ENCODE measurements at places on chromosomes 5 and 9.

DNA sequence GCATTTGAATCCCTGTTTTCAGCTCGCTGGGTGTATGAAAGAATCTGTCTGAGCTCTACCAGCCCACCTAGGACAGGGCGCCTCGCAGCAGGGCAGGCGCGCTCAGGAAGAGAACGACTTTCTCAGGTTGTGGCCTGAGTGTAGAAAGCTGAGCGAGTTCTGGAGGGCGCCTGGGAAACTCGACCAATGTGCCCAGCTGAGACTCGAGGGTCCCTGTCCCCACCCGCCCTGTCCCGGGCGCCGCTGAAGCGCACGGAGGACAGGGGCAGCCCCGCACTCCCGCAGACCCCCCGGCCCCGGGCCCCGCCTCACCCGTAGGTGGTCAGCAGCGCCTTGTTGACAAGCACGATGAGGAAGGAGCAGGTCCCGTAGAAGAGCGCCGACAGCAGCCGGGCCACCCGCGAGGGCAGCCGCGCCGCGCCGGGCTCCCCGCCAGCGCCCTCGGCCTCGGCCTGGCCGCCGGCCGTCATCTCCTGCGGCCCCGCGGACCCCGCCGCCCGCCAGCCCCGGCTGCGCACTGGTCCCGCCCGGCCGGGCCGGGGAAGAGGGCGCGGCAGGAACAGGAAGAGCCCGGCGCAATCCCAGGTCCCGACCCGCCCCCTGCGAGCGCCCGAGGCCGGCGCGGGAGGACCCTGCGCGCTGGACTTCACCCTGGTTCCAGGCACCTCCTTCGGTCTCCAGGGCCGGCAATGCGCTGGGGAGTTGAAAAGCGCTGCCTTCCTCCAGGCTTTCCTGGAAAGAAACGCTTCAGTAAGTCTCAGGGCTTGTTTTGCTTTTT, at the start of gene SLC35D2:
Gene SLC35D2 (minus strand): TSS at position 547 of the 778 bp plus-strand sequence. CDS start 77 bp downstream, at position 470.
- no peak for DNase-seq

- DNase-seq, result no peak
Measured at GRCh38 chr9:99419070-99419469, 197.0 kb downstream of the SEC61B start.

GRCh38 chr5:29462241-29462640, 1731.2 kb upstream of the CDH6 start:
- DNase-seq, result no peak

DNA sequence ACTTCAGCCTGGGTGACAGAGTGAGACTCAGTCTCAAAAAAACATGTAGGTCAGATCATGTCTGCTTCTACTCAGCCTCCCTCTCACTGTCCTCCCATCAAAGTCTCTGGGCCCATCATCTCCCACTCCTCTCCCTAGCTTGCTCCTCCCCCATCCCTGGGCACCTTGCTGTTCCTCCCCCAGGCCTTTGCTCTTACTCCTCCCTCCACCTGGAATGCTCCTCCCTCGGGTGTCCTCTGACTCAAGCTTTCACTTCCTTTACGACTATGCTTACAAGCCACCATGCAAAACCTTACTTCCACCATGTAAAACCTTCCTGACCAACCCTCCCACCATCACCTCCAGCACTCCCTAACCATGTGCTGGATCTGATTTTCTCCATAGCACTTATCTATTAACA, 51.5 kb downstream of the MTMR12 start:
- no peak for DNase-seq

DNA sequence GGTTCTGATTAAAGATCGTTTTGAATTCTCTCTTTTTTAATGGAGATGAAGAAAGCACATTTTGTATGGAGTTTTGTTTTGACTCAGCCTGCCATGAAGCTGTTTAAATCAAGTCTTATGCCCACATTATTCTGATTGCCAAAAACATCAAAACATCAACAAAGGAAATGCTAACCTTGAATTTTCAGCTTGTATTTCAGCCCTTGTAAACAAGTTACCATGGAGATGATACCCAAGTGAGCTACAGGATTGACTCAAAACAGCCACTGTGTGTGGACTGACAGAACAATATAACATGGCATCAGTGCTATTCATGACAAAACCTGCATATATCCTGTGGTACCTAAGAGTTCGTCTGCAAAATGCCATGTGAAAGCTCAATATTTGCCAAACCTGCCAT, 1581.0 kb downstream of the MAT2B start:
- no peak for DNase-seq

GRCh38 chr9:134389642-134390041, 63.4 kb downstream of the RXRA start:
- DNase-seq, result no peak

GRCh38 chr5:152532714-152533113, 127.6 kb upstream of the NMUR2 start:
- DNase-seq, result no peak

DNA sequence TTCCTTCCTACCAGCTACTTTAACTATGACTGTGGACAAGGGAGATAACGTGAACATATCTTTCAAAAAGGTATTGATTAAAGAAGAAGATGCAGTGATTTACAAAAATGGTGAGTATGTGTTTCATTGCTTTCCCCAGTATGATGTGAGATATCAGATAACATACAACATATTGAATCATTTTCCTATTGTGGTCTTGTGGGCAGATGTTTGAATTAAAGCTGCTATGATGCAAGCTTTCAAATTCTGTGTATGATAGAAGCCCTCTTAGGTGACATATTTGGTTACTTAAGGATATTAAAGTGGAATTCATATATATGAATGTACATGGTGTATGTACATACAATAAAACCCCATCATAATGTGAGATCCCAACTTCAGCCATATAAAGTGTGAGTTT, 59.5 kb downstream of the TEK start:
- DNase-seq, result no peak

DNA sequence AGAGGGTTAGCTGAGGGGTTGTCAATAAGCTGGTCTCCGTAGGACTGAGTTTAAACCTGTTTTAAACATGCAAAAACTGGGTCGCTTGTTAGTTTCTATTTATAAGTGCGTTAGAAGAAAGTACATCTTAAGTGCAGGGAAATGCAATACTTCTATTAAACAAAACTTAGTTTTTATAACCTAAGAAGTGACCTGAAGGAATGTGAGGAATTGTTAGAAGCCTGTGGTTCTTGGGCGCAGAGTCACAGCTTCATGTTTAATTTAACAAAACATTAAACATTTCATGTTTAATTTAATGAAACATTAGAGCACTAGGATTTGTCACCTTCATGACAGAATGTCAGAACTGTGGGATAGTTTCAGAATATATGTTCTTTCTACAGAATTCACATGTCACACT, 469.2 kb upstream of the WWC1 start:
- DNase-seq, result no peak

DNA sequence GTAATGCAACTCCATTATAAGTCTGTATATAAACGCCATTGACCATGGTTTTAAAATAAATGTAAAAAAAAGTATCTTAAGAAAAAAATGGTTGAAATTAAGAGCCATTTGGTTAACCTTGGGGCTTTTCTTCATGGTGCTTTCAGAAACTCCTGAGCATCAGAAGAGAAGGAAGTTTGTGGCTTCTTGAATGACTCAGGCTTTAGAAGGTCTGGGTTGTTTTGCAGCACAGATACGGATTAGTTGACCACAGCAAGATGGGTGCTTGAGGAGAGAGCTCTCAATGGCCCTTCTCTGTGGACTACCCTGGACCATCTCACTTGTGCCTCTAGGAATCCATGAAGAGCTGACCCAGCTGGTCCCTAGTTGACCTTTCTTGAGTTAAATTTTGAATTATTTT, 189.5 kb downstream of the TMEM38B start:
- DNase-seq, result no peak

DNA sequence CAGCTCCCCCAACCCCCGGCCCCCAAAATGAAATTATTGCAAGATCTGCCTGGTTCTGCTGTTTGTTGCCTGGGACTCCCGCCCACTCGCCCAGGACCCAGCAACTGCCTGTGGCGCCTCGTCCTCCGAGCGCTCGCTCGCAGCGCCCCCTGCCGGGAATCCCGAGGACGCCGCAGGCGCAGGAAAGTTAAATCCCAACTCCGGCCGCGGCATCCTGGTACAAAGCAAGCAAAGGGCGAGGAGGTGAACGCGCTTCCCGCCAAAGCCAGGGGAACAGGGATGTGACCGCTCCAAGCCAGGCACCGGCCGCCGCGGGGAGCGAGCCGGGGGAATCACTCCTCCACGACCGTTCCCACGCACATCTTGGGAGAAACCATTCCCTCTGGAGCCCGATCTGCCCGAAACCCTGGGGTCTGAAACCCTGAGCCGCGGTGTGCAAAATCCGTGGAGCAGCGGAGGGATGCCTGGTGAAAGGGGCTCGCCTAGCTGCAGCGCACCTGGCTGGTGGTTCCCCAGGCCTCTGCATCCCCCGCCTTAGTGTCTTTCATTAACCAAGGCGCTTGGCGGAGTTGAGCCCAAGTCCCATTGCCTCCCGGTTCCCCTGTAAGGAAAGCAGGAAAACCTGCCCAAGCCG, 1.3 kb downstream of the SEMA5A start:
- no peak for DNase-seq

DNA sequence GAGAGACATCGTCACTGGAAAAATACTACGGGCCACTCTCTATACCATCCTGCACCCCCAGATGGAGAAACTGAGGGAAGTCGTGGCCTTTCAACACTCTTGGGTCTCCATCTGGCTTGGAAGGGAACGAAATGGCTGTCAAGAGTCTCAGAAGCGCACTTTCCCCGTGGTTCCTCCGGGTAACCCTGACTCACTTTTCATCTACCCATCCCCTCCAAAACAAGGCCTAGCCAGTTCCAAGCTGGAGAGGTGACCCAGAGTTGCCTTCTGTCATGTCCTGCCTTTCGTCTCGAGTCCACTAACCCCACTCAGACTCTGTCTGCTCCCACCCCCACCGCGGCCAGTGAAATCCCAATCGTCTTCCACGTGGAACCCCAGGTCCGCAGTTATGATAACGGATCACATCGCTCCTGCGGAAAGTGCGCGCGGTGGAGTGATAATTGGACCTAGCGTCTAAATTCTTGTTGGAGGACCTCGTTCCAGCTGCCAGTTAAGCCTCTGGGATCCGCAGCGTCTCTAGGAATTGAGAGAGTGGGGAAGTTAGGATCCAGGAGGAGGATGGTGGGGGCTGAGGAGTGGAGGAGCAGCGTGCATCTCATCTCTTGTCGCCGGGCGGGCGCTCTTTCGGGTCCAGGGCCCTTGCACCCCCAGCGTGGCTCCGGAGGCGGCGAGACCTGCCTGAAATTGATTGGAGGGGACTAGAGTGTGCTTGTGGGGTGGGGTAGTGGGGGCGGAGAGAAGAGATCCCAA, 4.6 kb downstream of the CDKN2A start:
- DNase-seq, result no peak

DNA sequence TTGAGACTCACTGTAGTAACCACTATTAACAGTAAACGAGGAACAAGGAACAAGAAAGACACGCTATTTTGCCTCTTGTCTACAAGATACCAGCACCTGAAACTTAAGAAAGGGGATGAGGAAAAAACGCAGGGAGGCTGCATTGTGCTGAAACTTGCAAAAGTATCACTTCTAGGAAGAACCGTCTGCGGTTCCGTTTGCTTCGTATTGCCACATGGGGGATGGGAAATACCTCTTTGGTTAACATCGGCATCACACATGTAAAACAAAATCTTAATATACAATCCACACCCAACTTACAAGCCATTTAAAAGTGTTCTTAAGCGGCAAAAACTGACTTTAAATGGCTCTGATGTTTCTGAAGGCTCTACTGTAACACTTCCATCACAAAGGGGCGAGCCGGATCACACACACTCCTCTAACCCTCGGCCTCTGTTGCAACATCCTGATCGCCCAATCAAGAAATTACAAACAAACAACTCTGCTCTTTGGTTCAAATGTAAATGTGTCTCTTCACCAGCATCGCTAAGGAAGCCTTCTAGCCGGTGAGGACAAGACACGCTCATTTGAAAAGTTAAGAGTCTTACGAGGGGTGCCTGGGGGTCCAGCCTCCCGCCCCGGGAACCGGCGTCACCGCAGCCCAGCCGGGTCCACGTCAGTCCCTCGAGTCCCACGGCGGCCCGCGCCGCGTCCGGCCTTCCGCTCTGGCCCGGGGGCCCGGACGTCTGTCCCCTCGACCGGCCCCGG, 621 bp downstream of the SEC16A start:
- DNase-seq, result no peak

- no peak for DNase-seq
Measured at GRCh38 chr5:101370181-101370580, 467.1 kb upstream of the ST8SIA4 start.

DNA sequence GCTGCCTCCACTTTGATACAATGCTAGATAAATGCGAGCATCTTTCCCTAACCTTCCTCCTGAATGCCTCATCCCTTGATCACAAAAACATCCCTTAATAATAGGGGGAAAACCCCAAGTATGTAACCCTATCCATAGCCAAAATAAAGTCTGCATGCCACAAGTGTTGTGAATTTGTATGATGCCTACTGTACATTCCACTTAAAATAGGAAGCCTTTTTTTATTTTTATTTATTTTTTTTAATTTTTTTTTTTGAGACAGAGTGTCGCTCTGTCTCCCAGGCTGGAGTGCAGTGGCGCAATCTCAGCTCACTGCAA, 207.0 kb downstream of the AOPEP start:
- no peak for DNase-seq

DNA sequence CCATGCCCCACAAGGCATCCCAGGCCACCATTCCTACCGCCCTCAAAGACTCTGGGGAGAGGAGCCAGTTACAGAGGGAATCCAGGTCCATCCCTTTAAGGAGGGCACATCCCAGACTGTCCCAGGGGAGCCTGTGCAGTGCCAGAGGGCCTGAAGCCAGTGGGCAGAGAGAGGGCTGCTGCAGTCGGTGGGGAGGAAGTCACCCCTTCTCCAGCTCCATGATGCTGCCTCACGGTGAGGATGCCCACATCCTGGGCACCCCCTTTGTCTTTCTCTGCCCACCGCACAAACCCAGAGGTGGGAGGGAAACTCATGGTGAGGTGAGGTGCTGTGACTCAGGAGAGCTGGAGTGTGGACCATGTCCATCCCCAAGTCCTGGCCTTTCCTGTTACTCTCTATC, 26.2 kb upstream of the ANKRD33B start:
- DNase-seq, result no peak

- DNase-seq, result no peak
Measured at GRCh38 chr5:59020611-59021285, 437.9 kb downstream of the RAB3C start.

- no peak for DNase-seq
Measured at GRCh38 chr9:72537011-72537545, 15.7 kb downstream of the TMC1 start.

GRCh38 chr9:81244631-81245030, 444.7 kb downstream of the TLE1 start:
- DNase-seq, result no peak

DNA sequence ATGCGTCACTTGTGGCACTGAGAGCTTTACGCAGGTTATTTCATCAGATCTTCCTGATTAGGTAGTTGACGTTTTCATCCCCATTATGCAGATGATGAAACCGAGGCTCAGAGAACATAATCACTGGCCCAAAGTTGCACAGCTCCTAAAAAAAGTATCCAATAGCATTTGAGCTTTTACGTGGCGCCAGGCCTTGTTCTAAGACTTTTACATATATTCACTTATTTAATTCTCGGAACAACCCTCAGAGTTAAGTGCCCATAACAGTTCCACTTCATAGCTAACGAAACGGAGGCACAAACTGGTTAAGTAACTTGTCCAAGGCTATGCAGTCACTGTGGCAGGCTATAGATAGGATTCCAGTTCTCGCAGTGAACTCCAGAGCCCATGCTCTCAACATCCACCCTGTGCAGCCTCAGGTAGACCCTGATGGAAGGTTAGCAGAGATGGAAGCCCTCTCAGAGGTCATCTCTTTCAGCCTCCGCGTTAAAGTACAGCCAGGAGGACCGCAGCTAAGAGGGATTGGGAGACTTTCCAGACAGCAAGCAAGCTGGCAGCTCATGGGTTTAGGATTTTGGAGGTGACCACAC, 39.3 kb downstream of the AMBP start:
- DNase-seq, result no peak
